ENCODE measurements at places on chromosomes 11 and 22.

- DNase-seq, result no peak
These were observed 7.8 kb upstream of the TMPRSS13 start for GRCh38 chr11:117936973-117937372.

DNA sequence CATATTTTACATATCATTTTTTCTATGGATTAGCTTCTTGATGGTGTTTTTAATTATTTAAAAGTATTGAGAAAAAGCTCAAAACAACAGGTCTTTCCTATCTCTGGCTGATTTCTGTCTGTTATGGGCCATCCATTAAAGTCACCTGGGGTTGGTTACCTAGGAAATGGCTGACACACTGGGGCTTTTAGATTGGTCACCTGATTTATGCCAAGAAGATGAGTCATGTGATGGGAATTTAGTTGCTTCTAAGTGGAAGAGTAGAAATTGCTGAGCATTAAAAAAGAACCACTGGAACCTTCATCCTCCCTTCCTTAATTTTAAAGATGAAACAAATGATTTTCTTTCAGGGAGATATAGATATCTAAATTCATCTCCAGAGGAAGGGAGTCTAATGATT lies 48.8 kb upstream of the LARGE1 start:
- DNase-seq, result no peak

GRCh38 chr11:113177671-113178070 lies 136.7 kb upstream of the TTC12 start:
- DNase-seq, result no peak

DNA sequence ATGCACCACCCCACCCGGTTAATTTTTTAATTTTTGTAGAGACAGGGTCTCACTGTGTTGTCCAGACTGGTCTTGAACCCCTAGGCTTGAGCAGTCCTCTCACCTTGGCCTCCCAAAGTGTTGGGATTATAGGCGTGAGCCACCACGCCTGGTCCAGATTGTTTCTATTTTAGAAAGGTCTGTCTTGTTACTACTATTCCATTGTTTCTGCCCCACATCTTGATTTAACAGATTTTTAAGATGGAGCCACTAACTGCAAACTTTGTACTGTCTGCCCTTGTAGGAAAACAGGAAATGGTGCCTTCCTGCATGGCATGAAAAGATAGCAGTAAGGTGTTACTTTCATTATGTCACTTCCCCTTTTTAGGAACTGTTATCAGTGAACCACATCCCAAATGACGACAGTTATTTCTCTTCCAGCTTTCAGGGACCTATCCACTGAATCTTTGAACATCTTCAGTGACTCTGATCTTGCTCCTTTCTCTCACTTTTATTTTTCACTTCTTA lies 23.2 kb downstream of the TAF1D start:
- peak; percentile 50 for DNase-seq

GRCh38 chr11:104476454-104476853 lies 312.5 kb upstream of the PDGFD start:
- DNase-seq, result no peak

DNA sequence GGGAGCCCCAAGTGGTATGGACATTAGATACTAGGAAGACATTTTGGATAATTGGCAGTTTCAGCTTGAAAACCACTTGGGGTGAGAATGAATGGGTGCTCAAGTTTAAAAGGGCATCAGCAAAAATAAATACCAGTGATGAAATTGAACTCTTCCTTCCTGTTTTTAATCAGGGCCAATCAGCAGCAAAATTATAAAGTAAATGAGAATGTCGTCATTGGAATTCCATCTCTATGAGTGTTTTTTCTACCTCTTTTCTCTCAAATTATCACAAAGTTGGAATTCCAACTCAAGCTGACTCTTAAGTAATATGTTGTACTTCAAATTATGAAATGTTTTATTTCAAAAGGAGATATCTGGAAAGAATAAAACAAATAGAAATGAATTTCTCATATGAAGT lies 730.6 kb downstream of the METTL15 start:
- DNase-seq, result no peak

- DNase-seq, result no peak
These were observed 177.0 kb downstream of the KIF18A start for GRCh38 chr11:27930946-27931345.

DNA sequence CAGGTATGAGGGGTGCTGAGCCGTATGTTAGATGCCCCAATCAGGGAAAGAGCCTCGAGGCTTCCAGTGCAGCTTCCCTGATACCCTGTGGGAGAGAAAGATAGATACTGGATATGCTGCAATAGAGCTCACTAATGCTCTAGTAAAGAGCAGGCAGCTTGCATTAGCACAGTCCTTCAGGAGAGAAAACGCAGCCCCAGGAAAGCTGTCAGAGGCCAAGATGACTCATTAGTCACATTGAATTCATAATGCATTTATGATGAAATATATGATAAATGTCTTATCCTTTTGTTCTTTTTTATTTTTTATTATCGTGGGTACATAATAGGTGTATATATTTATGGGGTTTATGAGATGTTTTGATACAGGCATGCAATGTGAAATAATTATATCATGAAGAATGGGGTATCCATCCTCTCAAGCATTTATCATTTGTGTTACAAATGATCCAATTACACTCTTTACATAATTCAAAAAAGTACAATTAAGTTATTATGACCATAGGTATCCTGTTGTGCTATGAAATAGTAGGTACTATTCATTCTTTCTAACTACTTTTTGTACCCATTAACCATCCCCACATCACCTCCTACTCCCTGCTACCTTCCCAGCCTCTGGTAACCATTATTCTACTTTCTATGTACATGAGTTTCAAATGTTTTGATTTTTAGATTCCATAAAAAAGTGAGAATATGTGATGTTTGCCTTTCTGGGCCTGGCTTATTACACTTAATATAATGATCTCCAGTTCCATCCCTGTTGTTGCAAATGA lies 94.5 kb upstream of the TOP3B start:
- DNase-seq, result no peak

- DNase-seq, result no peak
These were observed 10.3 kb downstream of the GAL3ST1 start for GRCh38 chr22:30564045-30564760.

DNA sequence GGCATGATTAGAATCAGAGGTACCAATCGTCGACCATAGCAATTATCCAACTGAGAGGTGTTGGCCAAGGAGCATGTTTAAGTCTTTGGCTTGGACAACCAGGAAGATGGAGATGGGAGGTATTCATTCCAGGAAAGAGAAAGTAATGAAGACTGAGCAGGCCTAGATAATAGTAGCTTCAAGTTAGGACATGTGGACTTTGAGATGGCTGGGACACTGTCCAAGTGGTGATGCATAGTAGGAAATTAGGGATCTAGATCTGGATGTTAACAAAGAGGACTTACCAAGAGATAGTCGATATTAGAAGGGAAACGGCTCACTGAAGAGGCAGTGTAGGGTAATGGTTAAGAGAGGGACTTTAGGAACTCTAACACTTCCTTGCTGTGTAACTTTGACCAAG lies 266.7 kb downstream of the FAM76B start:
- no peak for DNase-seq

GRCh38 chr11:125950696-125951651 lies 5.1 kb downstream of the VSIG10L2 start:
- no peak for DNase-seq

DNA sequence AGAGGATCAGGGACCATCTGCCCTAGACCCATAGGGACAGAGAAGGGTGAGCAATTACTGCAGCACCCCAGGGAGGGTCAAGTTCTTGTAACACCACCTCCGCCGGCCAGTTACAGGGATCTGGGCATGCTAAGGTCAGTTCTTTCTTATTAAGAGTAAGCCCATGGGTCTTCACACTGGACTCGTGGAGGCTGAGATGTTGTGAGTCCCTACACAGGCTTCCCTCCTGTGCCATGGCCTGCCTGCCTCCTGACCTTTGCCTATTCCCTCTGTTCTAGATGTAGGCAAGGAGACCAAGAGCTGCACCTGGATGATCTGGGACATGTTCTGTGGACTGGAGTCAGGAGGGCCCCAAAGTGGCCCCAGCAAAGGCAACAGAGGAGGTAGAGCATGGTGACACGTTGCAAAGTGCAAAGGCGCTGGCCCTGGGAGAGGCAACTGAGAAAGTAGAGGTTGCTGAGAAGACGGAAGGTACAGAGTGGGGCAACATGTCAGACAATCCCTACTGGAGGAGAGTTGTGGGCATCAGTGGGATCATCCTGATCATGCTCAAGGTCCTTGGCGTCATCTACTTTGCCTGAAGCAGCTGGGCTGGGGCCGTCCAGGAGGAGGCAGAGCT lies 16.3 kb upstream of the GNAZ start:
- DNase-seq, result no peak

DNA sequence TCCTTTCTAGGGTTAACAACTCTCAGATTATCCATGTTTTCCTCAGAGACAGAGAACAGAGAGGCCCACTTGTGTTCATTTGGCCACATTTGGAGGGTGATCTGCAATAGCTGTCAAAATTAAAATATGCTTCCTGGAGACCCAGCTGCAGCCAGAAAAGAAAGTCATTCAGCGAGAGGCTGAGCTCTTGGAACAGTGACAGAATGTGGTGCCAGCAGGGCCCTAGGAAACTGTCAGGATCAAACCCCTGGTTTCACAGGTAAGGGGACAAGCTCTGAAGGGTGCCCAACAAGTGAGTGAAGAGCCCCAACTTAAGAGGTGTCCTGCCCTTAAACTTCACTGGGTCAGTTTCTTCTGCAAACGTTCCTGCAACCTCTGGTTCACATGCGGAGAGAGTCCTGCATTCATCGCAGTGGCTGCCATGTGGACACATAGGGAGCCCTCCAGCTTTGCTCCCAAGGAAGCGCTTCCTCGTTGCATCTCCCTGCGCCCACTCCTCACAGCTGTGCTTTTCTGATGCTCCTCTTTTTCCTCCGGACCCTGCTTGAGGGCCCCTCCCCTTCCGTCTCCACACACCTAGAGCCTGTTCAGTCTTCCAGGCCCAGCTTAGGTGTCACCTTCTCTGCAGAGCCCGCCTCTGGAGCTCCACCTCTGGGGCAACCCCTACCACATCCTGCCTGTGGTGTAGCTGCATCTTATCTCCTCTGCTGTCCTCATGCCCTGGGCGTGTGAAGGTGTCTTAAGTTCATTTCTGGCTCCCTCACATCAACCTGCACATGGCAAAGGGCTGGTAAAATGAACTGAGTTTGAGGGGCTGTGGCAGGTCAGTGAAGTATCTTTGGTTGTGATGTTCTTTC lies 3.9 kb downstream of the UCP3 start:
- peak; percentile 91 for DNase-seq

DNA sequence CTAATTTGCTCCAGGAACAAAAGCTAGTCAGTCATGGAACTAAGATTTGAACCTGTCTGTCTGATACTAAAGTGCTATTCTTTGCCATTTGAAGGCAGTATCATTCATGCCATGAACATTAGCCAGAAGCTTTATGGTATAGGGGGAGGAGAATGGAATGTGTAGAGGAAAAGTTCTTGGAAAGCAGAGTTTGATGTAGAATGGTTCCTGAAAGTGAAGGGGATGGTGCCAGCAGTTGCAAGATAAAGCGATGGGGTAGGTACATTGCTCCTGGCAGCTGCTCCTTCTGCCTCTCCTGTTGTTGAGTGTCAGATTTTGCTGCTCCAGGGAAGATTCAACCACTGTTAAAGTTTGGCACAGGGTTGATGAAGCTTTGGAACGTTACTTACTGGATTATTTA lies 53.4 kb downstream of the ARHGAP42 start:
- no peak for DNase-seq

- DNase-seq, result no peak
These were observed 14.5 kb downstream of the CSRP3 start for GRCh38 chr11:19187114-19187832.

- no peak for DNase-seq
These were observed 143.0 kb downstream of the TMEM135 start for GRCh38 chr11:87180742-87181141.

DNA sequence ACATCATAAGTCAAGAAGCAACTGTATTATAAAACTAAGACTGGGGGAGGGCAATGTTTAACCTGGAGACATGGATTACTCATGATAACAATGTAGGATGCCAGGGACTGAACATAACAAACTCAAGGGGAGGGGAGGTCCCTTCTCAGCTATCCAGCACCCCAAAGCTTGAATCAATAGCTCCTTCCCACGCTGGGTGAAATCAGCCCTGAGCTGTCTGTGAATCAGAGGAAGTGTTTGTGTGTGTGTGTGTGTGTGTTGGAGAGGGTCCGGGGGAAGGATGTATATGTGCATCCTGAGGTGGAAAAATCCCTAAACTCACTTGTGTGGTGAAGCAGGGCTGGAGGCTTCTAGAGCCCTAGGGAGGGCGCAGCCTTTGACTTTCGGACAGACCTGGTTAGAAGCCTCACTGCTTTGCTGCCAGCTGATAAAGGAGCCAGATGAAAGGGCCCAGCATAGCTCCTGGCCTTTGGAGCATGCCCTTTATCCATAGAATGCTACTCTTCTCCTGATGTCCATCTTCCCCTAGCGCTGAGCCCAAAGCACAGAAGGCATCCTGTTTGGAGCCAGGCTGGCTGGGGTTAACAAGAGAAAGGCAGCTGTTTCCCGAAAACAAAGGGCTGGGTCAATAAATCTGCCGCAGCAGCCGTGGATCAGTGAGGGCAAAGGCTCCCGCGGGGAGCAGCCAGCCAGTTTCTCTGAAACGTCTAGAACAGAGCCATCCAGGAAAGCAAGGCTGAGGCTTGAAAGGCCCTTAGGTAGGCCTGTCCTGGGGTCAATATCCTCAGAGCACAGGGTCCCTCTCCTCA lies 35.8 kb downstream of the TNKS1BP1 start:
- DNase-seq, result no peak

DNA sequence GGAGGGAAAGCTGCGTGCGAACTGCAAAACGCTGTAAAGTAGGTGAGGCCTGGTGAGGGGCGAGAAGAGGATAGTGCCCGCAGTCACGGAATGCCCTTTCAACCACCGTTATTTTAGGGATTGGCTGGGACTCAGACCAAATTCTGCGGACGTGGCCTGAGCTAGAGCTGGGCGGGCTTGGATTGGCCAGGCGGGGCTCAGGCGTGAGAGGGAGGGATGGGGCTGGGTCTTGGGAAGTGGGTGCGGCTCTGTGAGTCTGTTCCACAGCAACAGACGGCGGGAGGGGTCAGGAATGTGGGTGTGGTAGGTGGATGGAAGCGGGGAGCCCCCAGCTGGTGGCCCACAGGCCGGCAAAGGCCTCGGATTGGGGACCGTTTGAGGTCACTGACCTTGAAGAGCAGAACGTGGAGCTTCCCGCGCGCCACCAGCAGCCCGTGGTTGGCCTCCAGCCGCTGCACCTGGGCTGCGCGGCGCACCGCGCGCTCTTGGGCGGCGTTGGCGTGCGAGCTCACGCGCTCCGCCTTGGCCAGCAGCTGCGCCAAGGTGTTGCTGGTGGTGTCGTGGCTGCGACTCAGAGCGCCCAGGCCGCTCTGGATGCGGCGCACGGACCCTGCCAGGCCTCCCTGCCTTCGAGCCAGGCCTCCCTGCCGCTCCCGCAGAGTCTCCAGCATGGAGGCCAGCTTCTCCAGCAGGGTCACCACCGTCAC lies 444 bp downstream of the CAVIN3 start:
- DNase-seq, result no peak

All from CD4-positive, alpha-beta T cell treated with Interleukin-17A for 1 hour (primary cell).